ENCODE measurements at places on chromosomes 3 and 15.
A peak's percentile ranks its signal among the peaks of the same experiment; 100 is the strongest.

- DNase-seq = no peak
These were observed 11.1 kb downstream of the TMEM62 start for GRCh38 chr15:43144512-43144911.

DNA sequence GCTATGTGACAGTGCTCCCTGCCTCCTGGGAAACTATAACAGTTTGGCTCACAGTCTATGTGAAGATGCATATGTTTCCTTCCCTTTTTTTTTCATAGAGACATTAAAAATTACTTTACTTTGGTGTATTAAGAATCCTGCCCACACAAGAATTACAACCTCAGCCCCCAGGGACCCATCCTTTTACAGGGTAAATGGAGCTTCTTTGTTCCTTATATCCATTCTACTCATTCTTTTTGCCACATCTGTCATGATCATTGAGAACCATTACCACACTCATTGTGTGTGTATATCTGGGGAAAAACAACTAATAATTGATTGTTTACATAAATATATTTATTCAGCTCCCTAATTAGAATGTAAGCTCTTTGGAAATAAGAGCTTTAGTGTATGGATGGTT lies 157.4 kb downstream of the SSR3 start:
- DNase-seq = no peak

GRCh38 chr15:32636908-32637567 lies 4.5 kb upstream of the SCG5 start:
- no peak for DNase-seq

DNA sequence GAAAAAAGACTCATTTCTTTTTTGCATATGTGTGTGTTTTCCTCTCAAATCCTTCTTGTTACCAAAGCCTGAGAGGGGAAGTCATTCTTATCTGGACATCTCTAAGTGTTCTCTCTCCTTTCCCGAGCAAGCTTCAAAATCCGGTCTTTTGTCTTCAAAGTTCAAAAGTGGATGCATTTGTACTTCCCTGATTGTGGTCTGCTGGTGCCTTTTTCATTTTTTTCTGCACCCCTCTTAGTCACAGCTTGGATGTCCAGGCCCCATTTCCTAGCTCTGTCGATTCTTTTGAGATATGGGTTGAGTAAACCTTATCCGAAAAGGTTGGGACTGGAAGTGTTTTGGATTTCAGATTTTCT lies 34.8 kb downstream of the EHD4 start:
- no peak for DNase-seq

DNA sequence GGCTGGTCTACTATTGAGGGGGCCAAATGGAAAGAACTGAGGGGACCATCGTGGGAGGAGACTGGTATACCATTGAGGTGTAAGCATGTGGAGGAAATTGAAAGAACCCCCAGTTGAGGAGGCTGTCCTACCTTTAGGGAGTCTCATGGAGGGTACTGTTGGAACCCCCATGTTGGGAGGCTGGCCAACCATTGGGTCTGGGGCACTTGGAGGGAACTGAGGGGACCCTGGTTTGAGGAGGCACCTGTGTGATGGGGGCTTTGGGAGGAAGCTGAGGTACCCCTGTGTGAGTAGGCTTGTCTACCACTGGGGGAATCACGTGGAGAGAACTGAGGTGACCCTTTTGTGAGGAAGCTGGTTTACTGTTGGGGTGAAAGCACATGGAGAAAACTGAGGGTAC lies 157.5 kb downstream of the FBLN2 start:
- no peak for DNase-seq

GRCh38 chr3:76111808-76112207 lies 326.5 kb upstream of the ZNF717 start:
- peak; percentile 13 for DNase-seq

GRCh38 chr3:126103121-126104027 lies 19.4 kb upstream of the SLC41A3 start:
- no peak for DNase-seq

DNA sequence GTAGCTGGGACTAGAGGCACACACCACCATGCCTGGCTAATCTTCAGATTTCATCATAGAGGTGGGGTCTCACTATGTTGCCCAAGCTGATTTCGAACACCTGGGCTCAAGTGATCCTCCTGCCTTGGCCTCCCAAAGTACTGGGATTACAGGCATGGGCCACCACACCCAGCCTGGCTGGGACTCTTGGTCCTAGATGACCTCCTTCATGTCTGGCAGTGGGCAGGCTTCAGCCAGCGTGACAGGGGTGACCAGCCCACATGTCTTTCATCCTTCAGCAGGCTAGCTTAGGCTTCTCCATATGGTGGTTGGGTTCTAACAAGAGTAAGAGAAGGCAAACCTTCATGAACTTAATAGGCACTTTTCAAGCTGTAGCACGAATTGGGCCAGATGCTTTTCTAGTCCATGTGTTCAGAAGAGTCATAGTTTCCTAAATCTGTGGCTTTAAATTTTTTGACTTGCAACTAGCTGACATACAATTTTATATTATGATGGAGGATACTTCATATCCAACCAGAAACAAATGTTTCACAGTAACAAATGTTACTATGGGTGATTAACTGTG lies 7.6 kb downstream of the GPD1L start:
- no peak for DNase-seq

GRCh38 chr15:76932135-76932966 lies 802 bp downstream of the RCN2 start:
- DNase-seq = peak; percentile 49

DNA sequence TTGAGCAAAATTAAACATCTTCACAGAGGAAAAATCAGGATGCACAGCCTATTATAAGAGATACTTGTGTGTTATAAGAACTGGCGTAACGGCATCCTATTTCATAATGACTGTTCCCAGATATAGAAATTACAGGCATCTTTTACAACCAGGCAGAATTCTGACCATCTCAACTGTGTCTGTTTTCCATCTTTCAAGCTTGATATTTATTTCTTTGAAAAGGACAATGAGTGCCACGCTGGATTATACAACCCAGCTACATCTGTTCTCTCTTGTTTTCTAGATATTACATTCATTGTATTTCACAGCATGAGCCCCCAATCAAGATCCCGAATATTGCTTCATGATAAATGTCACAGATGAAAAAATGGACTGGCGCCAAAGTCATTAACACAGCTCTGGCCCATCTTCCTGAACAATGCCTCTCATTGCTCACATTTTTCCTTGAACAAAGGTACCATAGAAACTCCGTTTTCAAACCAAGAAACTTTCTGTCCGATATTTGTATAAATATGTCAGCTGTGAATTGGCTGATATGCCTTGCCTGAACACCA lies 420.6 kb downstream of the TBL1XR1 start:
- DNase-seq = no peak

GRCh38 chr3:152927131-152927530 lies 92.2 kb downstream of the P2RY1 start:
- DNase-seq = no peak

GRCh38 chr3:58485801-58486435 lies 6.0 kb upstream of the KCTD6 start:
- no peak for DNase-seq

DNA sequence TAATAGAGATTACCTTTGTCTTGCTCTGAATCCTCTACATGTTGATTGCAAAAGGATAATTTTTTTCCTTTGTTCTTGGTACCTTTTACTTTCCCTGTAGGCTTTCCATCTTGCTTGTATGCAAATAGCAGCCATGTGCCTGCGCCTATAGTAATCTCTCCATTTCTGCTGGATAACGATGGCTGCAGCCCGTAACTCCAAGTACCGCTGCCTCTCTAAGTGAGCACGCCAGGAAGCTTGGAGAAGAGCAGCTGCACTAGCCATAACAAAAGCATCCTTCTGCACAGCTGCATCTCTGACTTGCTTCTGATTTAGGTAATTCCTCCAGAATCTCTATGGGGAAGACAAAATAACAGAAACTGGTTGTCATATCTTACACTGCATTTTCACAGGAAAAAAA lies 89.3 kb downstream of the NR2E3 start:
- DNase-seq = no peak

DNA sequence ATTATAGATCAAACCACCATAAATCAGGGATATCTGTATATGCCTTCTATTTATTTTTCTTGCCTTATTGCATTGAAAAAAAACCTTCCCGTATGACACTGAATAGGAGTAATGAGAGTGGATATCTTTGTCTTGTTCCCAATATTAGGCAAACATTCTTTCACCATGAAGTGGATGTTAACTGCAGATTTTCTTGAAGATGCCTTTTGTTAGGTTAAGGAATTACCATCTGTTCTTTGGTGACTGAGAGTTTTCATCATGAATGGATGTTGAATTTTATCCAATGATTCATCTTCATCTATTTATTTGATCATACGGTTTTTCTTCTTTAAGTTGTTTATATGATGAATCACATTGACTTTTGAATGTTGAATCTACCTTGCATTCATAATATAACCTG lies 47.1 kb upstream of the MECOM start:
- no peak for DNase-seq

DNA sequence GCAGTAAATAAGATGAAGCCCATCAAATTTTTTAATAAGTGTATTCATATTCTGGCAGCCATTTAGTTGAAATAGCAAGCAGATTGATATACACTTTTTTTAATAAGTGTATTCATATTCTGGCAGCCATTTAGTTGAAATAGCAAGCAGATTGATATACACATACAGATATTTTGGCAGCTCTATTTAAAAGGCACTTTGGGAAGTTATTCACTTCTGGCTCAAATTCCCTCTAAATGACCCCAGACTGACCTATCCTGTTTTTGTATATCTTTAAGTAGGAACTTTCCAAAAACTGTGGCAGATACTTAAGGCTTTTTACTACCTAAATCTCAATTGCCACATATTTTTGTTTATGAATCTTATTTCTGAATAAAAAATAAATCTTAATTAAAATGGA lies 122.3 kb downstream of the PLD1 start:
- DNase-seq = no peak

GRCh38 chr3:44954962-44955361 lies 21.0 kb downstream of the ZDHHC3 start:
- DNase-seq = peak; percentile 33

DNA sequence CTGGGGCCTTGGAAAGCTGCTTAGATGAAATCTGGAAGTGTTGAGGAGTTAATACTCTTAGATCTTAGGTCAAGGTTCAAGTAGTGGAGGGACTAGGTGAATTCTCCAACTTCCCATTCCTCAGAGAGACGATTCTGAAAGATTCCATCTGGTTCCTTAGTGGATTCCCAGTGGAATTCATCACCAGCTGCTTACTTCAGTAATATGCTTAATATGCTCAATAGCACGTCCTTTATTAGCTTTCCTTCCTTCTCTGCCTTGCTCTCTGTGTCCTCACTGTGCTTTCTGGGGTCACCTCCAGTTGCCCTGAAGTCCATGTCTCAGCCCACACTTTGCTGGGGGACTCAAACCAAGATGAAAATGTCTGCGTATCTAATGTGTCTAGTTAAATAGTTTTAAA lies 31.0 kb downstream of the CEP63 start:
- DNase-seq = no peak

- DNase-seq = no peak
These were observed 35.6 kb downstream of the SLC51A start for GRCh38 chr3:196251918-196252317.

- DNase-seq = no peak
These were observed 269.0 kb upstream of the TBC1D5 start for GRCh38 chr3:18011387-18011786.

DNA sequence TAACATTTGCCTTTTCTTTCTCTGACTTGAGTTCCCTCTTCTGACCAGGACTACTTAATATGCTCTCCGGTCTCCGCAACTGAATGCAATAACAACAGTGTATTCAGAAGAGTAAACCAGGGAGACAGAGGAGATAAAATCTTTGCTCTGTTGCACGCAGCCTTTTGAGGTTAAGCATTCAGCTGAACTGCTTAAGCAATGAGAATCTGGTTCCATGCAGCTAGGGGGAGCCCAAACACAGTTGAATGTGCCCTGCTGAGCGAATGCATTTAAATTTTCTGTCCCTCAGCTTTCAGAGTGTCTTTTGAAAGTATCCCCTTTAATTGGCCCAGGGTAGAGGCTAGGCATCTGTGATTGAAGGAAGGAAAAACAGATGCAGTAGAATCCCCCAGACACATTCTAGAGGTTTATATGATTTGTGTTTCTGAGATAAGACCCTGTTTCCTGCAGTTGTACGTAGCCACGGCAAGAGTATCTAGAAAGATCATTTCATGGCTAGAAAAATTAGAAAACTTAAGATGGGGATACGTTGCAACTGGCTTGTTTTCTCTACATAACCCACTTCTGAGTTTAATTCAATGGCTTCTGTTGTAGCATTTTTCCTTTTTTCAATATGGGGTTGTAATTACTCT lies 309.6 kb downstream of the TUSC7 start:
- DNase-seq = peak; percentile 83

DNA sequence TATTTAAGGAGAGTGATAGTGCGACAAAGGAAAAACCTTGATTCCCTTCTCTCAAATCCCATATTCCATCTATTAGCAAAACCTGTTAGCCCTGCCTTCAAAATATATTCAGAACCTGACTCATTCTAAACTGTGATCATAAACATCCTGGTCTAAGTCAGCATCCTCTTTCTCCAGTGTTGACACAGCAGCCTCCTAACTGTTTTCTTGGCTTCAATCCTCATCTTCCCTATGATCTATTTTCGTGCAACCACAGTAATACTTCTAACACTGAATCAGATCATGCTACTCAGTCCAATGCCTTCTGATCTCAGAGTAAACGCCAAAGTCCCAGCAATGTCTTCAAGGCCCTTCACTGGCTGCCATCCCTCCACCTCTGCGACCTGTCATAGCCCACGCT lies 785.1 kb downstream of the EDEM1 start:
- no peak for DNase-seq

- DNase-seq = no peak
These were observed 1.7 kb upstream of the PLCB2 start for GRCh38 chr15:40309344-40309862.

DNA sequence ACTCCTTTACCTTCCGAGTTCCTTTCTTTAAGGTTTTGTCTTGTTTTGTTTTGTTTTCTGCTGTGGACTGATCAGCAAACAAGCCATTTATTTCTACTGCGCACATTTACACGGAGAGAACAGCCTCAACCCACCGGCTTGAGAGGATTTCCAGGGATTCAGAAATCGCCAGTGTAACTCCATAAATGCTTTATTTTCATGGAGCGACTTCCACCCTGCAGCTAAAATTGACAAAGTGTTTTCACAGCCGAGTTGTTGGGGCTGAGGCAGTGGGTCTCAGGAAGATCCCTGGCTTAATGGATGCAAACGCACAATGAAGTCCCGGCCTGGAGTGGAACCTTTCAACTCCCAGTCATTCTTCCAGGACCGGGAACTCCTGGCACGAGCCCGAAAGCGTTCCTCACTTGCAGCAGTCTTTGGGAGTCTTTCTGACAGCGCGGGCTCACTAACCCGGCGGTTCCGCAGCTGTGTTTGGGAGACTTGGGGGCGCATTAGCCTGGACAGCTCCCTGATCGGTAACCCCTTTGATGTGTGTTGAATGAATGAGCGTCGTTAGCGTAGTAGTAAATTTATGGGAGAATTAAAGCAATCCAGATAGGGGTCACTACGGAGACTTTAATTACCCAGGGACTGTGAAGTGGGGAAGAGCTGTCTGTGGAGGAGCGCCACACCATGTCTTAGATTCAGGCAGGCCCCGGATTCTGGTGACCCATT lies 785 bp upstream of the MYRIP start:
- peak; percentile 32 for DNase-seq

DNA sequence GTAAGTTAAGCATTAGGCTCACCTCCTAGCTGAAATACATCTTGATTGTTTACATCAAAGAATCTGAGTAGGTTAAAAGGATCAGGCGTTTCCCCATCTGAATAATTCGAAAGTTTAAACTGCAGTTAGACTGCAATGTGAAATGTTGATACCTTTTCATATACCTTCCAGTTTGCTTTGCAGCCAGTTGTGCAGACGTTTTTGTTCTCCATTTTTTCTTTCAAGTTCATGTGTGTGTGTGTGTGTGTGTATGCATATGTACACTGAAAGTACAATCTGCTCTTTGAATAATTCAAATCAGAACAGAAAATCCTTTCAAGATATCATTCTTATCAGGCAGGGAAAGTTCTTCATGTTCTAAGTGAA lies 2.9 kb downstream of the ITPR1 start:
- no peak for DNase-seq

Data from GM23248 (cell line).